Activated CD8-positive, alpha-beta T cell treated with anti-CD3 and anti-CD28 coated beads for 36 hours (primary cell): ENCODE measurements at places on chromosomes 13 and 19. TPM values are rescaled to one million over a fixed set of nuclear protein-coding genes. Genes with fewer than 3 reads are reported as not detected.

Gene KCNRG
- total RNA-seq = 0.36 TPM

- DNase-seq = no peak
These were observed 93.7 kb downstream of the FRY start for GRCh38 chr13:32125221-32125689.

DNA sequence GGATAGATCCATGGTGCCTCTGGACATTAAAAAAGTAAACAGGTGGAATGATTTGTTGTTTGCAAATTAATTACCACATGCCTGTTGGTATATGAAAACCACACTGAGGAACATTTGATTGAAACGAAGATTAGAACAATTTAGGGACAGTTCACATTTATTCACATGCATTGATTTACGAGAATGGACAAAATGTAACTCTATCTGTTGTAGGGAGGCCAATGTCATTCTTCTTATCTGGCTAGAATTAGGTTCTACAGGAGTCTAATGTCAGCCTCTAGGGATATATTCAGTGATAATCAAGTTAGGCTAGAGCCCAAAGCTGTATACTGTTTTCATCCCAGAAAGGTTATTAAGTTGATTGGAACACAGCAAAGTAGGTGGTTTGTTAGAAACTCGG is 125.4 kb downstream of the COL4A2 start:
- no peak for DNase-seq

DNA sequence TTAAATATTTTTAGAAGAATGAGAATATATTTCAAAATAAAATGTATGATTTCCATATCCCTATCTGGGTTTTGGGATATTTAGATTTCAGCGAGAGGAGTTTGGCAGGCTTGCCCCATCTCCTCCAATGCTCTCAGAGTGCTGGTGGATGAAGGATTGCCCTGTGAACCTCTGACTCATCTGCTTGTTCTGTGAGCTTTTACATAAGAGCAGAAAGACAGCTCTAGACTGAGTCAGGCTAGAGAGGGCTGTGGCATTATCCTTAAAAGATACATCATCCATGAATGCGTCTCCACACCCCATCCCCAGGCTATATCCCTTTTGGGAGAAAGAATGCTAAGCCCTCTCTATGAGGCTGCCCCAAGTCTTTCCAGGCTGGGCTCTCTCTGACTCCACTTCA is 190.6 kb downstream of the TUBA3C start:
- no peak for DNase-seq

DNA sequence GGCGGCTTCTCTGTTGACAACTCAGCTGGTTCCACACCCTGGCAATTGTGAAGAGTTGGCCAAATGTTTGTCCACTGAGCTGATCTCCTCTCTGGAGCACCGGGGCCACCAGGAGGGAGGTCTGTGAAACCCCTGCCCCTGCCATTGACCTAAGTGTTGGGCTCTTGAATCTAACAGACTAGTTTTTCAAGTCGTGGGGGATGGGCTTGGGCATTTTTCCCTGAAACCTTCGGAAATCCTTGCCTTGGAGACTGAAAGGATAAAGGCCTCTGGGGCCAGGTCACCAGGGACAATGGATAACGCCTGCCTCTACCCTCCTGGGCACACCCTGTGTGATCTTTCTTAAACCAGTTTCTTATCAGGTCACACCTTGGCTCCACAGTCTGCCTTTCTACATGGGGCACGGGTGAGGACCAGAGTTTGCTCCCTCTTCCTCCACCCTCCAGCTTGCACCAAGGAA is 881 bp downstream of the GEMIN7 start:
- DNase-seq = no peak

- no peak for DNase-seq
These were observed 235.4 kb downstream of the PCDH20 start for GRCh38 chr13:61180234-61180633.

DNA sequence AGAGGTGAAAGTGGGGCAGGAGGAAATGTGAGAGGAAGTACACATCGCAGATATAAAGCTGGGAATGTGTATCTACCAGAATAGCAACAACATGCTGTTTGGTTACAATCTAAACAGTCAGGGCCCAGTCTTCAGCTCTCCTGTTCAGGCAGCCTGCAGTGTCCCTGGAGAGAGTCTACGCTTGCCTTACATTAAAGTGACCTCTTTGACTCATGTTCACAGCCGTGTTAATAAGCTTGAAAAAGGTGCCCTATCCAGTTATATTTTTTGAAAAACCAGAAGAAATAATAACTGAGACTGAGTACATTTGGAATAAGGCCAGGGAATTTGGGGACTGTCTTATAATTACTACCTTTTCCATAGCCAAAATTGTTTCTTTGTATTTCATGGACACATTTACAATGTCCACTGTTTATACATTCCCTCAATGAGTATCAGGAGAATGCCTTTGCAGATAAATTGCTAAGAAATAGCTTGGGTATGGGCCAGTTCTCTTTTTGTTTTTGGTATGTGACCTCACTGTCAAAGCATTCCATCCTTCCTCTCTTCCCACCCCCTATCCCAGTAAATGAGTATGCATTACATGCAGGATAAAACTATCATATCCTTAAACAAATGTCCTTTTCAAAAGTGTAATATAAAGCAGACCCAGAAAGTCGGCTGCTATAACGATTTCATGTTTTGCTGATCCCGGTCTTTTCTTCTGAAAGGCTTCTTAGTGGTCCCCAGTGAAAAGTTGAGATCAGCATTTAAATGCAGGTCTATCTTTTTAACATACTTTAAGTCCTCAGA is 82.6 kb downstream of the PCDH9 start:
- no peak for DNase-seq

GRCh38 chr13:90675129-90675528 is 672.4 kb upstream of the MIR17HG start:
- DNase-seq = no peak

GRCh38 chr13:48626726-48627451 is 26.8 kb upstream of the CYSLTR2 start:
- no peak for DNase-seq
